ENCODE measurements at places on chromosomes 11 and 22. TPM values are rescaled to one million over a fixed set of nuclear protein-coding genes. Genes with fewer than 3 reads are reported as not detected.

The SYT12 gene
- 0.76 TPM for total RNA-seq

- peaks cover 15% of the 10 kb centered on the region for H3K4me1 ChIP-seq
- no peak overlapping the region for H3K4me3 ChIP-seq
- peak overlapping the region; percentile 74 for H3K27ac ChIP-seq
- H3K27me3 ChIP-seq, result no peaks in the 10 kb centered on the region
- DNase-seq, result no peak
Observed at GRCh38 chr11:111982019-111982464, 43.2 kb upstream of the DLAT start.

The NPAS4 gene
- total RNA-seq, result not detected

The LRRC74B gene
- not detected for total RNA-seq

The FOLR2 gene
- not detected for total RNA-seq

Measured in esophagus squamous epithelium (tissue), 5 donors.